ENCODE measurements at places on chromosomes 11 and 22.

DNA sequence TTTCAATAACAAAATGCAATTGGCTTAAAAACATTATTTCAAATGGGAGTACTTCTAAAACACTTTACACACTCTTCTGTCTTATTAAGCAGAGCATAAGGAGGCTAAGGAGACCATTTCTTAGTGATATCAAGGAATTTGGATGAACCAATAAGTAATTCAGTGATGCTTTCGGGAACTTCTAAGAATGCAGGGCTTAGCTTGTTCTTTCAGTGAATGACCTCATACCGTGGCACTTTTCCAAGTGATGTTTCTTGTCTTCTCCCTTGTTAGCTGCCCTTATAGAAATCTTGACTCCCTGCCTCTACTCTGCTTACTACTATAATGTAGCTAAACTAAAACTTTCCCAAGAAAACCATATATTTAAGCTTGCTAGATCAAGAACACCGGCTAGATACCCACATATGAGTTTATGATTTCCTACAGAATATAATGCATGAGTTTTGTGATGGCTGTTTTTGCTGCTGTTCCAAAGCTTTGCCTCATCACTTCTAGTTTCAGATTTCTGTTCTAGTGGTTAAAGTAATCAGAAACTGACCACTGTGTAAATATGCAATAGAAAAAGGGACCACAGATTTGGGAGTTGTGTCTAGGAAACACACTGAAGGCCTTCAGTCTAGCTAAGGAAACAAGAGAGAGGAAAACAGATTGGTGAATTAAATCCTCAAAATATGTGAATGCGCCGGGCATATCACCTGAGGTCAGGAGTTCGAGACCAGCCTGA, 37.5 kb upstream of the STK33 start:
- no peak for DNase-seq

DNA sequence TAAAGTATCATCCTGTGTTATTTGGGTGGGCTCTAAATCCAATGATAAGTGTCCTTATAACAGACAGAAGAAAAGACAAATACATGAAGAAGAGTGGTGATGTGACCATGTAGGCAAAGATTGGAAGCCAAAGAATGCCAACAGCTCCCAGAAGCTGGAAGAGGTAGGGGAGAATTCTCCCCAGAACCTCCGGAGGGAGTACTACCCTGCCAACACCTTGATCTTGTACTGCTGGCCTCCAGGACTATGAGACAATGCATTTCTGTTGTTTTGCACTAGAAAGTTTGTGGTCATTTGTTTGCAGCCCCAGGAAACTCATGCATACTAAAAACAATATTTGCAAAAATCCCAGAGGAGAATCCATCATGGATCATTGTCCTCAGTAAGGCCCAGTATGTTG, 115.0 kb upstream of the ARHGAP20 start:
- no peak for DNase-seq

DNA sequence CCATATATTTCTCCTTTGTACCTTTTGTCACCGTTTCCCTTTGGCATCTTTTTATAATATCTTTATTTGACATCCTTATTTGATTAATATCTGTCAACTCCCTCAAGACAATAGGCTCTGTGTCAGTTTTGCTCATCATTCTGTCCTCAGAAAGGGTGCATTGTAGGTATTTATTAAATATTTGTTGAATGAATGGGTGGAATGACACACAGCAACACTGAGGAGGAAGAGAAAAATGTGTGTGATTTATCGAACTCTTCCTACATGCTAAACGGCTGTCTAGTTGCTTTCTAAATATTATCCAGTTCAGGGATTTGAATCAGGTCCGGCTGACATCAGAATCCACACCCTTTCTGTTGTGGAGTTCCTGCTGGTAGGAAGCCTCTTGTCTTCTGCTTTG, 98.2 kb downstream of the NAV2 start:
- no peak for DNase-seq

- no peak for DNase-seq
These were observed 755 bp downstream of the NRIP3 start for GRCh38 chr11:9002920-9003572.

DNA sequence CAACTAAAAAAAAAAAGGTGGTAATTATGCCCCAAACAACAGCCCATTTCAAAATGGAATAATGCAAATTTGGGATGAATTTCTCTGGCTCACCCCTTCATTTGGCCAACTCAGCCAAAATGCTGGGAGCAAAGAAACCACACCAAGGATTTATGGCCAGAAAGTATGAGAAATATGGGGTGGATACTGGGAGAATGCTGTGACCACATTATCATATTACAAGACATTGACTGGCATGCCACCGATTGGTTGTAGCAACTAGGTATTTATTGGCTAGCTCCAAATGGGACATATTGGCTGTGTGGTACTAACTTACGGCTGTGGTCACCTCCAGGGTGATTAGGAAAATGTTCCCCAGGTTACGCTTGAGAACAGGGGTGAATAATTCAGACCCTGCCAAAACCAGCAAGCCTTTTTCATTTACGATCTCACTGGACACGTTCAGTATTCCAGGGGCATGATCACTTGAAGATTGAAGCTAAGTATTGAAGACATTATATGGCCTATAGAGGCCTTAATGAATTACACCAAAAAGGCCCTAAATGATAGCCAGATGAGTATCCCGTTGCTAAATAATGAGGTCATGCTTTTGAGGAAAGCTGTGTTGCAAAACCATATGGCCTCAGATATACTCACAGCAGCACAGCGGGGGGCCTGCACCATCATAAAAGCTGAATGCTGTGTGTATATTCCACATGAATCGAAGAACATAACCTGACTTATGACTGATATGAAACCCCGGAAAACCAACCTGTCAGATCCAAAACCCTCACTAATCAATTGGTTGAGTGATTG, 3.8 kb upstream of the FDX1 start:
- DNase-seq, result no peak

DNA sequence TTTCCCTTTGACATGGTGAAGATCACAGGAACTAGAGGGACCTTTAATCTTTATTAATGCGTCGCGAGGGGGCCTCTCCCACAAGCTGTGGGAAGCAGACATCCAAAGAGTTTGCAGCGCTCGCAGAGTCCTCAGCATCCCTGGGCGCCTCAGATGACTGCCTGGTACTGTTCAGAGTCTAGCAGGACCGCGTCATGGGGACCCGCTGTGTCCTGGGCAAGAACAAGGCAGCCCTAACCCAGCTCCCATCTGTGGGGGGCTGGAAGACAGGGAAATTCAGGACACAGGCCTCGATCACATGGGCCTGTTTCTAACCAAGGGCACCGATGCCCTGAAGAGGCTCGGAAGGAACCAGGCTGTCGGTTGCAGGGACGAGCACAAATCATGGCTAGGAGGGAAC, 40.0 kb downstream of the CACNG2 start:
- DNase-seq, result no peak

All from T-helper 9 cell (primary cell).